H9 (cell line): ENCODE measurements at places on chromosomes 1 and 21. TPM values are rescaled to one million over a fixed set of nuclear protein-coding genes. Genes with fewer than 3 reads are reported as not detected.

LCE1A gene
- not detected in 2 replicates for total RNA-seq

CFHR2 gene
- total RNA-seq = not detected in 2 replicates

S100A14 gene
- 0.63 and 0.66 TPM in 2 replicates for total RNA-seq

OXCT2 gene
- total RNA-seq = 3.7 and 4.3 TPM in 2 replicates

CR1L gene
- 0.37 TPM in 1 of 2 replicates, not detected in the other for total RNA-seq

DNA sequence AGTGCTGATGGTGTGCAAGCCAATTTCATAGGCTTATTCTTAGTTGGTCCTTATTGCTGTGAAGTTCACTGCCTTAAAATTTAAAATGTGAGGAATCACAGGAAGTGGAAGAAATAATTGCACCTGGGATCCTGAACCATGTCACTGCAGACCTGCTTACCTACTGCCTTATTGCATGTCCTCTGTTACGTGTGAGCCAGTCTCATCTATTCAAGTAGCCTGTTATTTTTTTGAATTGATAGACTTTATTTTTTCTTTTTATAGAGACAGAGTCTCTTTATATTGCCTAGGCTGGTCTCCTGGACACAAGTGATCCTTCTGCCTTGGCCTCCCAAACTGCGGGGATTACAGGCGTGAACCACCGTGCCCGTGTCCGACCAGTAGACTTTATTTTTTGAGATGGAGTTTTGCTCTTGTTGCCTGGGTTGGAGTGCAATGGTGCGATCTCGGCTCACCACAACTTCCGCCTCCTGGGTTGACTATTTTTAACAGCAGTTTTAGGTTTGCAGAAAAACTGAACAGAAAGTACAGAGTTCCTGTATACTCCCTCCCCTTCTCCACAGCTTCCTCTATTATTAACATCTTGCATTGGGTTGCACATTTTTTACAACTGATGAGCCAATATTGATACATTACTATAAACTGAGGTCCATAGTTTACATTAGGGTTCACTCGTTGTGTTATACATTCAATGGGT, 14.0 kb upstream of the DISC1 start:
- no peak for DNase-seq

DNA sequence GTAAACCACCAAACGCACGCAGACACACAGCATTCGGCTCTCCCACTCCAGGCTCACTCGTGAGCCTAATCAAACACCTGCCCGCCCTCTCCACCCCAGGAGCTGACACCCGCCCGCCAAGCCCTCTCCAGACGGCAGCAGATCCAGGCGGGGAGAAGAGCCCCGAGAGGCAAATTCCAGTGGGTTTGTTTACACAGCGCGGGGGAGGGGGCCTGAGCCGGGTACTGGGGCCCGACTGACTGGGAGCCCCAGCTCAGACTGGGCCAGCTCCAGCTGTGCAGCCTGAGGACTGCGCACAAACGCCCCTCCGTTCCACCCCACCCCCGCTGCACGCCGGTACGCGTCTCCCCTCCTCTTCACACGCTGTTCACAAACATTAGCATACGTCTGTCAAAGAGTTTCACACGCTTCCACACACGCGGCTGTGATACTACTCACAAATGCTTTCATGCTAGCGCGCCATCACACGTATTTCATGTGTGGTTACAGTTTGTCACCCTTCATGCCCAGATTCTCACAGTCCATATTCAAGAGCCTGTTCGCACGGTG, 1.0 kb upstream of the EFNA1 start:
- peak; percentile 49 for DNase-seq

DNA sequence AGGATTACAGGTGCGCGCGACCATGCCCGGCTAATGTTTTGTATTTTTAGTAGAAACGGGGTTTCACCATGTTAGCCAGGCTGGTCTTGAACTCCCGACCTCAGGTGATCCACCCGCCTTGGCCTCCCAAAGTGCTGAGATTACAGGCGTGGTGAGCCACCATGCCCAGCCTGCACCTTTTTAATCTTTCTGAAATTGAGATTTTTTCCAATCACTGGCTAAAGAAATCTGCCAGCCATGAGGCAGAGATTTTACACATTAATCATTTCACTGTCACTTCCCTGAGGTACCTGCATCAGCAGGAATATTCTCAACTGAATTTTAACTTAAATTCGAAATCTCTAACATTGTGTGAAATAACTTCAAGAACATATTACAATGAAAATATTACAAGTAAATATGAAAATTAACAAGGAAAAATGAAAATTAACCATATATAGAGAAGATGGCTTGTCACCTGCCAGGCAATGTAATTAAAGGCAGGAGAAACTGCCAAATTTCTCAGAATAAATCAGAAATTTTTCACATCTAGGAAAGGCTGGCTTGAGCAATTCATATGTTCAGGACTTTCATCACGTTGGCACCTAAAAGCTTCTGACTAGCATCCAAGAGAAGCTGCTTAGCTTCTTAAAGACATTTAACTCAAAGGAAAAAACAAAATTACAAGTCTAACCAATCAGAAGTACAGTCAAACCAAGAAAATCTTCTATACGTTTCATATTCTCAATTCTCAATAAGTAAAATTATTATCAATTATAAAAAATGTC, 5.9 kb downstream of the ANKRD13C start:
- DNase-seq = no peak

- no peak for DNase-seq
Measured at GRCh38 chr1:100266741-100267140, 725 bp downstream of the RTCA start.

GRCh38 chr1:50333595-50333974, 89.7 kb downstream of the DMRTA2 start:
- DNase-seq = peak; percentile 78

- peak; percentile 18 for DNase-seq
Measured at GRCh38 chr1:165894591-165894990, 67.2 kb downstream of the UCK2 start.

DNA sequence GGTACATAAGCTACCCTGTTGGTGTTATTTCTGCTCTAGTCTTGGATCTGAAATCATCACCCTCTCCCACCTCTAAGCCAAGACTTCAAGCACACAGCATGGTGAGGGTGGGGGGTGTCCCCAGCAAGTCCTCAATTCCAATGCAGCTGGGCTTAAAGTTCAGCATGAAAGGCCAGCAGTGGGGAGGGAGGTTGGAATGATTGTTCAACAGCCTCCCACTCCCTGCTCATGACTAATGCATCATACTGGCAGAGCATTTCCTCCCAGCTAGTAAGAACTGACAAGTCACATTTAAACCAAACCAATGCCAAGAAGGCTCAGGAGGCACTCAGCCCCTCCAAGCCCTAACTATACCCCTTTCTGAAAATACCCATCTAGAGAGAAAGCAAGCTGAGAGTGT, 50.1 kb downstream of the TIAM1 start:
- DNase-seq = no peak

DNA sequence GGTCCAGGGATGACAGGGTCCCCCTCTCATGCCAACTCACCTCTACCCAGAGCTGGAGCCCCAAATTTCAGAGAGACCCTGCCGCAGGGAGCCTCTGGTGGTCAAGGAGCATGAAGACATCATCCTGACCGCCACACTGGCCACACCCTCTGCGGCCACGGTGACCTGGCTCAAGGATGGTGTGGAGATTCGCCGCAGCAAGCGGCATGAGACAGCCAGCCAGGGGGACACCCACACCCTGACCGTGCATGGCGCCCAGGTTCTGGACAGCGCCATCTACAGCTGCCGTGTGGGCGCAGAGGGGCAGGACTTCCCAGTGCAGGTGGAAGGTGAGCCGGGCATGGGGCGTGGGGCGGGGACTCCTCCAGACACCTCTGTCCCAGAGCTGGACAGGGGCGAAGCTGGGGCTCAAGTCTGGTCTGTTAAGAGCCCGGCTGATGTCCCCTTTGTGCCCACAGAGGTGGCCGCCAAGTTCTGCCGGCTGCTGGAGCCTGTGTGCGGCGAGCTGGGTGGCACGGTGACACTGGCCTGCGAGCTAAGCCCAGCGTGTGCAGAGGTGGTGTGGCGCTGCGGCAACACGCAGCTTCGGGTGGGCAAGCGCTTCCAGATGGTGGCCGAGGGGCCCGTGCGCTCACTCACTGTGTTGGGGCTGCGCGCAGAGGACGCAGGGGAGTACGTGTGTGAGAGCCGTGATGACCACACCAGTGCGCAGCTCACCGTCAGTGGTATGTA, 66.0 kb downstream of the OBSCN start:
- DNase-seq = peak; percentile 42

GRCh38 chr21:41133874-41134522, 34.0 kb upstream of the BACE2 start:
- DNase-seq = no peak

GRCh38 chr1:117810553-117810952, 118.9 kb downstream of the GDAP2 start:
- DNase-seq = no peak

DNA sequence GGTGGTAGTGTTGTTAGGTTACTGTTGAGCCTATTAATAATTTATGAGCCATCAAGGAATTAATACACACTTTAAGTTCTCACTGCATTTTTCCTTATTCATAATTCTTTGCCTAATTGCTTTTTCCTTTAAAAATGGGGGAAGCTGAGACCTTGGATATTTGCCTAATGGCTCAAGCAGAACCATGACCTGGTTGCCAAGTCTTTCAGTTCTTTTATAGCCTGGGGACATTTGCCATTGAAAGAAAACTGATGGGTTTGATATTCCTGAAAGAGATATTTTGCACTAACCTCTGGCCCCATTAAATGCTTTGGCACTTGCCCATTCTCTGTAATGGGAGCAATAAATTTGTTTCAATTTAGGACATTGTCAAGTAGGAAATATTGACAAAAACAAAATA, 18.5 kb upstream of the LRRC53 start:
- no peak for DNase-seq

GRCh38 chr1:31762726-31763670, 1.1 kb downstream of the ADGRB2 start:
- DNase-seq = peak; percentile 90

GRCh38 chr1:115408533-115408932, 70.5 kb upstream of the NGF start:
- DNase-seq = no peak

GRCh38 chr1:2322065-2322571, 69.2 kb downstream of the MORN1 start:
- peak; percentile 61 for DNase-seq

GRCh38 chr1:61455400-61455799, 269.5 kb downstream of the TM2D1 start:
- no peak for DNase-seq

GRCh38 chr1:175338387-175339135, 146.0 kb upstream of the KIAA0040 start:
- DNase-seq = peak; percentile 85

DNA sequence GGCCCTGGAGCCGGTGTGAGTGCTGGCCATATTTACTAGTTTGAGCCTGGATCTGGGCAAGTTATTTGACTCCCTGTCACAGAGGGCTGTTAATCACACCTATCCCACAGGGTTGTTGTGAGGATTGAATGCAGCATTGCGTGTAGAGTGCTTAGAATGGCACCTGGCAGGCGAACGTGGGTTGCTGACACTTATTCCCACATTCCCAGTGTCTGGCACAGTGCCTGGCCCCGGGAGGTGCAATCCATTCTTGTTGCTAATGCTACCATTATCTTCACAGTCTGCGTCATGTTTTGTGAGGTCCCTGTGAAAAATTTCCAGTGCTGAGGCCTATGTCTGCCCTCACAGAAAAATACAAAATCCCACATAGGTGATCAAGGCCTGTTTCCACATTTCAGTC, 66.1 kb downstream of the CD2 start:
- DNase-seq = no peak
